Cardiac fibroblast (primary cell): ENCODE measurements at places on chromosomes 12 and 14.

DNA sequence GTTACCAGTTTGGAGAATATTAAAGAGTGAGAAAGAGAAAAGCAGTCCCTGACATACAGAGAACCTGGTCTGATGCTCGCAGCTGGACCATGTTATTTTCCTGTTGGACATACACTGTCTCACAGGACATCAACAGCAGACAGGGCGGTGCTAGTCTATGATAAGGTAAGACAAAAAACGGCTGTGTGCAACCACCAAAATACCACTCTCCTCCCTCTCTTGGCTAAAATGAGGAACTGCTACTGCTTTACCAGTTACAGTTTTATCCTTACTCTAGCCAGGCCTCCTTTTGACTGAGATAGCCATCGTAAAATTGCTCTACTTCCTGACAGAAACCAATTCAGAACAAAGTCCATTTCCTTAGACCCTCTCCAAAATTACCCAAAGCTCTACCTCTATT is 47.0 kb upstream of the ERGIC2 start:
- peak; percentile 44 for DNase-seq

DNA sequence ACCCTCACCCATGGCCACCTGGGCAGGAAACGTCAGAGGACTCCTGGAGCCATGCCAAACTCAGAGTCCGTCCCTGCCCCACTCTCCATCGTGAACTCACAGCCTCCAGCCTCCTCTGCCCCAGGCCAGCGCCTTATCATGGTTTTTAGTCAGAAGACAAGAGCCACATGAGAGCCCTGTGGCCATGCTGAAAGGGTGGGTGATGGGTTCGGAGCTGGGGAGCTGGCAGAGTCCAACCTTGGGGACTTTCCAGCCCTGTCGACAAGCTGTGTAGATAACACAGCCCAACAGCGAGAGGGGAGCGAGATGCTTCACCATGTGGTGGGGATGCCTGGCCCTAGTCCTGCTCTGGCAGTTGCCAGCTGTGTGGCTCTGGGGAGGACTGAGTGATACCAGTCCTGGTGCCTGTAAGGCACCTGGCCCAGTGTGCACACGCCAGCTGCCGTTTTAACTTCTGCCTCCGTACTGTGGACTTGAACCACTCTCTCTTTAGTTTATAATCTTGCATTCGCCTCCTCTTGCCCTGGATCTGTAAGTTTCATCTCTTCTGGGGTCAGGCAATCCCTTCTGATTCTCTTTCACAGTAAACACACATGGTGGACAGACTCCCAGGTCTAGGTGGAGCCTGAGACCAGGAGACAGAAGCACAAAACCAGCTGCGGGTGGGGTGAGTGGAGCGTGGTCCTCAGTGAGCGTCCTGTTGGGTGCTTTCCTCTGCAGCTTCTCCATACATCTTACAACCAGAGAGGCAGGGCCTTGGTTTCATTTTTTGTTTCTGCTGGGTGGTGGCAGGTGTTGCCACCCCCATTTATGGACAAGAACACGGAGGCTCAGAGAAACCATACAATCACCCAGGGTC is 55.3 kb downstream of the RIN3 start:
- DNase-seq: peak; percentile 73

GRCh38 chr12:109544955-109545531 is 28.3 kb downstream of the MMAB start:
- peak; percentile 40 for DNase-seq

- no peak for DNase-seq
Measured at GRCh38 chr12:40515041-40515816, 177.0 kb upstream of the CNTN1 start.

DNA sequence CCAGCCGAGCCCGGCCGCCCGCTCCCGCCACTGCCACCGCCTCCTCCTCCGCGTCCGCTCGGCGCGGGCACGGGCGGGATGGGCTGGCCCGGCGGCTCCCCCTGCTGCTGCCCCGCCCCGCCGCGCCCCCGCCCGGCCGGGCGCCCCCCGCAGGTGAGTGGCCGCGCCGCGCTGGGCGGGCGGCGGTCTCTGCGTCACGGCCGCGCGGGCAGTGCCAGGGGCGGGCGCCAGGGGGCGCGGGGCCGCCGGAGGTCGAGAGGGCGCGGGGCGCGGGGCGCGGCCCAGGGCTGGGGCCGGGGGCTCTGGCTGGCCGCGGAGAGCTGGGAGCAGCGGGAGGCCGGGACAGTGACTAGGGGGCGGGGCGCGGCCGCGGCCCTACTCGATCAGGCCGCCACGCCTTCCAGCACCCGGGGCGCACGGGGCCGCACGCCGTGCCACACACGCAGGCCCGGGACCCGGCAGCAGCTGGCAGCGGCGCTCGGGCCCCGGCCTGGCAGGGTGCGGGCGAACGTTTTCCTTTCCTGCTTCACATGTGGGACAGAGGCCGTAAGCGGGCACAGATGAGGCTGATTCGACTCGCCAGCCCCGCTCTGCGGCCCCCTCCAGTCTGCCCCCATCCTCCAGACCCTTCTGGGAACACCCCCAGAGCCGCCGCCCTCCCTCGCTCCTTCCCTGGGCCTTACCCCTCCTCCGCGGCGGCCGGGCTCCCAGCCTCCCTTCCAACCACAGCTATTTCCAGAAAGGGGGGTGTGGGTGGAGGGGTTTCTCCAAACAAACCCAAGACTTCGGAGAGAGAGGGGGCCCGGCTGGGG is 2.4 kb upstream of the TNS2 start:
- peak; percentile 89 for DNase-seq

DNA sequence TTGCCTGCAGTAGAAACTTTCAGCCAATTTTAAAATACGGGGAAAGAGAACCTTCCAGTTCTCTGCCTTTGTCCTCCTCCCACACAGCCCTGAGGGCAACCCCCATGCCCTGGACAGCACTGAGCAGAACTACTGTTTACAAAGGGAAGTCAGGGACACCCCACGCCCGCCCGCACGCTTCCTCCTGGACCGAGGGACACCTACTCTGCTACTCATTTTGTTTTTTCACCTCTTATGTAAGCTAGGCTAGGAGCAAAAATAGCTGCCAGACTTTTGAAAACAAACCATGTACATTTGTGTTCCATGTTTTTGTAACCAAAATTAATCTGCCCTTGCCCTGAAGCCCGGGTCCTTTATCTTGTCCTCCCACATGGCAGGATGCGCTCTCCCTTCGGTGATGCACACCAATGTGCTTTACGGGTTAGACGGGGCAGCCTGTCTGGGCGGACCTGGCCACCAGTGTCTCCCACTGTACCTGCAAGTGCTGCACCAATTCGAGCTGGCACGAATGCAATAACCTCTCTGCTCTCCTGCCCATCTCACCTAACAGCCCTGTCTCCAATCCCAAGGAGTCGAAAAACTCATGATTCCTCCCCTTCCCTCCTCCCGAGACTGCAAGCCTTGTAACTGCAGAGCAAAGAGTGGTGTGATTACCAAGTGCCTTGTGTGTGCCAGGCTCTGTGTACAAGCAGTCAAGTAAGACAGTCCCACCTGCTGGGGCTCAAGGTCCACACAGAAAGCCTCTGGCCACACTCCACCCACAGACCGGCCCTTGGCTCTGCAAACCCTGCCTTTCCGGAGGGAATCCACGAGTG is 85.2 kb downstream of the CCDC88C start:
- DNase-seq: no peak

DNA sequence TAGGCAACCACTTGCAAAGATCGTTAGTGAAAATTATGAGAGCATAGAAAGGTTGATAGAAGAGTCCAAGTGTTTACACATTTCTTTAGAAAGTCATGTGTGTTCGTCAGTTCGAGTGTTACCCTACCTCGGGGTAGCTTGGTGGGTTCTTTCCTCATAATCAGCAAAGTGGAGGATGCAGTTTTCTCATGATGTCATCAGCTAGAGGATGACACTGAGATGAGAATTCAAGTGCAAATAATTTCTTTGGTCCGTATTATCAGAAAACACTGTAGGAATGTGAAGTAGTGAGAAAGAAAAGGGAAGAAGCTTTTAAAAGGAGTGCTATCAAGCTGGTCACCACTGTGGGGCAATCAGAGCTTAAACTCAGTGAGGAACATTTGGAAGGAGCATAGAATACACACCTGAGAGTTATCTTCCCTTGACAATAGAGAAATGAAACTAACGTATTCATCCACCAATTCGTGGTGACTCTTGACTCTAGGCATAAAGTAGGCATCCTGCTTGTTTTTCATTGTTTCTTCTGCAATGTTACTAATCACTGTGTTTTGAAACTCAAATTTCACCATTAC is 1340.9 kb upstream of the TMEM132C start:
- DNase-seq: no peak

GRCh38 chr12:93823616-93824391 is 146.6 kb downstream of the CRADD start:
- no peak for DNase-seq

- DNase-seq: peak; percentile 28
Measured at GRCh38 chr14:92792885-92793284, 1.2 kb upstream of the GOLGA5 start.

DNA sequence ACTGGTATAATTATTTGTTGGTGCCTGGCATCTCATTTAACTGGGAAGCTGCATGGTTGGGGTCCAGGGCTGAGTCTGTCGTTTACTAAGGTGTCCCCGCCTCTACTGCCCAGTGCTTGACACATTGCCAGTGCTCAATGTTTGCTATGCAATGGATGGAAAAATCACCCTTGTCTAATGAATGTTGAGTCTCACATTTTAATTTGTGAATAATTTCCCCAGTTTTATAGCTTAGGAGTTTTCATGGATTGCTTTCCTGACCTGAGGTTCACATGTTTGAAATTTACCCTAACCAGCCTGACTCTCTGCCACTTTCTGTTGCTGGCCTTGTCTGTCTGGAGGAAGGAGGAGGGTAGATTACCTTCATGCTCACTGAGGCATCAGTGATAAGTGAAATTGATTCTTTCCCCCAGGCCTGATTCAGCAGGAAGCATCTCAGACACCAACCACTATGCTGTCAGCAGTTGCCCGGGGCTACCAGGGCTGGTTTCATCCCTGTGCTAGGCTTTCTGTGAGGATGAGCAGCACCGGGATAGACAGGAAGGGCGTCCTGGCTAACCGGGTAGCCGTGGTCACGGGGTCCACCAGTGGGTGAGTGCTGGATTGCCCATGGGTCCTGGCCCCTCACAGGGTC is 2.4 kb downstream of the DHRS2 start:
- no peak for DNase-seq

GRCh38 chr12:118055865-118056773 is 4.9 kb downstream of the WSB2 start:
- DNase-seq: no peak

GRCh38 chr14:101588990-101589389 is 27.7 kb downstream of the DIO3 start:
- DNase-seq: no peak

DNA sequence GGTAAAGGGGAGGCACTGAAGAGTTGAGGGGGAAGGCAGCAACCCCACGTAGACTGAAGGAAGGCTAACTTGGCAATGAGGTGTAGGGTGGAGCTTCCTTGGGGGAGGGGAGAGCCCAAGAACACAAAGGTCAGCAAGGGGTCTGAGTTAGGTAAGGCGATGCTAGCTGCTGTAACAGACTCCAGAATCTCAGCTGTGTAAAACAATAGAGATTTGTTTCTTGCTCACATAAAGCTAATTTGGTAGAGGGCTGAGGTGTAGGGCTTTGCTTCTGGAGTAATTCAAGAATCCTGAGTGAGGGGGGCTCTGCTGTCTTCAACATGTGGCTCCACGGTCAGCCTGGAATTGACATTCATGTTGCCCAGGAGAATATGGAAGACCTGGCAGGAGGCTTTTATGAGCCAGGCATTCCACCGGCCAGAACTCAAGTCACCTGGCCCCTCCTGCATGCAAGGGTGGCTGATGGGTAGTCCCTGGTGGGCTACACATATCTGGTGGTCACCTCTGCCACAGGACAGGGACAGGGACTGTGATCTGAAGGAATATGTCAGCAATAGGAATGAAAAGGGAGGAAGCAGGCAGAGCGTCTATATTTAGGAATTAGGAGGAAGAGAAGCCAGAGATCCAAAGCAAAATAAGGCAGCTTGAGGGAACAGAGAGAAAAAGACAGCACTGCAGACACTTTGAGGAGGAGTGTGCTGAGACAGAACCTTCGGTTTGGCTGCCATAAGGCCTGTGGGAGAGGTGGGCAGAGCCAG is 153.7 kb downstream of the ZFP36L1 start:
- DNase-seq: no peak

- DNase-seq: no peak
Measured at GRCh38 chr14:96509457-96510090, 7.4 kb downstream of the PAPOLA start.

GRCh38 chr14:64807551-64807950 is 72.2 kb downstream of the SPTB start:
- DNase-seq: no peak

DNA sequence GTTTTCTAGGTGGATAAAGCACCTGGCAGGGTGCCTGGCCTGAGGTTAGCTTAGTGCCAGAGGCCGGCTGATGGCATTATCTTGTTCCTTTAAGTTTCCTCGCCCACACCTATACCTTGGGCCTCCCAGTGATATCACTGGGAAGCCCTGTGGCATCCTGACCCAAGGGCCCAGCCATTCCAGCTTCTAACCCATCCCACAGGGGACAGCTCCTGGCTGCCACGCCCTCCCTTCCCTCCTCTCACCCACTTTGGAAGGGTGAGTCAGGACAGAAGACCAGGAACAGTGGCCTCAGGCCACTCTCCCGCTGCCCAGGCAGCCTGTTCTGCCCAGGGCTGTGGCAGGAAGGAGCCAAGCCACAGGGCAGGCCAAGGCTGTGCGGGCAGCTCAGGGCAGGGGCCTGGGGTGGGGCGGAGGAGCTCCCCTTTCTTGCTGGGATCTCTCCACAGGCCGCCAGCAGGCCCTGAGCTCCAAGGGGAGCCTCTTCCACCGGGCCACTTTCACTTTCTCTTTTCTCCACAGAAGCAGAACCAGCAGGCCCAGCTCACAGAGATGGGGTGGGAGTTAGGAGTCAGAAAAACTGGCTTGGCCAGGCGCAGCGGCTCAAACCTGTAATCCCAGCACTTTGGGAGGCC is 75.1 kb downstream of the IRF2BPL start:
- peak; percentile 78 for DNase-seq

- no peak for DNase-seq
Measured at GRCh38 chr12:118425364-118425763, 49.0 kb downstream of the SUDS3 start.

- DNase-seq: no peak
Measured at GRCh38 chr14:68908803-68909202, 70.3 kb downstream of the ACTN1 start.

DNA sequence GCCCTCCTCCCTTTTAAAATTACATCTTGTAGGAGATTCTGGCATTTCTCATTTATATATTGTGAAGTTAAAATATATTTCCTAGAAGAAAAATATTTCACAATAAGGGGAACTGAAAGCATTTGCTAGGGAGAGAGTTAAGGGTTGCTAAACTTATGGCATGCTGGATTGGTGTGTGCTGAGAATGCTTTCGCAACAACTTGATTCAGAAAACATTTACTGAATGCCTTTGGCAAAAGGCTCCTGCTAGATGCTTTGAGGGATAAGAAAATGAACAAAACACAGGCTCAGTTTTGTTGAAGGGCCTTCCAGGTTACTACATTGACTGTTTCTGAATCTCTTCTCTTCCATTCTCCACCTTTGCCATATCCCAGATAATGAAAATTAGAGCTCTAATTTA is 67.5 kb downstream of the DIP2B start:
- peak; percentile 91 for DNase-seq

DNA sequence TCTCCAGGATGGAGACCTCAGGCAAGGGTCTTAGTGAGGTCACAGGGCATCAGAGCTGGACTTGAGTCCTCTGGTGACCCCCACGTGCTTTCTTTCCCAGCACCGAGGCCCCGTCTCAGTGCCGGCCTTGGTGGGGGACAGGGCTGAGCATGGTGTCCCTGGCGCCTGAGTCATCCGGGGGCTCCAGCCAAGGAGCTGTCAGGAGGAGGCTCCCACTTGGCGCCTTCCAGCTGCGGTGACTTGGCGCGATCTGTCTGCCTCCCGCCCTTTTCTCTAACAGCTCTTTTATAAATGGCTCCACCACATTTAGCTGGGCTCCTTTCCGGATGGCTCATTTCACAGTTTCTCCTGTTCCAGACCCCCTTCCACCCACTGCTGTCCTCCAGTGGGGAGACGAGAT is 60.4 kb downstream of the PRMT8 start:
- no peak for DNase-seq
